NT2/D1 (cell line): ENCODE measurements at places on chromosomes 6 and 20.

GRCh38 chr6:166058064-166058739 is 109.4 kb downstream of the TBXT start:
- no peak for DNase-seq

GRCh38 chr20:62480318-62480717 is 4.5 kb upstream of the GATA5 start:
- no peak for DNase-seq

GRCh38 chr6:21235162-21235561 is 358.4 kb upstream of the SOX4 start:
- no peak for DNase-seq

DNA sequence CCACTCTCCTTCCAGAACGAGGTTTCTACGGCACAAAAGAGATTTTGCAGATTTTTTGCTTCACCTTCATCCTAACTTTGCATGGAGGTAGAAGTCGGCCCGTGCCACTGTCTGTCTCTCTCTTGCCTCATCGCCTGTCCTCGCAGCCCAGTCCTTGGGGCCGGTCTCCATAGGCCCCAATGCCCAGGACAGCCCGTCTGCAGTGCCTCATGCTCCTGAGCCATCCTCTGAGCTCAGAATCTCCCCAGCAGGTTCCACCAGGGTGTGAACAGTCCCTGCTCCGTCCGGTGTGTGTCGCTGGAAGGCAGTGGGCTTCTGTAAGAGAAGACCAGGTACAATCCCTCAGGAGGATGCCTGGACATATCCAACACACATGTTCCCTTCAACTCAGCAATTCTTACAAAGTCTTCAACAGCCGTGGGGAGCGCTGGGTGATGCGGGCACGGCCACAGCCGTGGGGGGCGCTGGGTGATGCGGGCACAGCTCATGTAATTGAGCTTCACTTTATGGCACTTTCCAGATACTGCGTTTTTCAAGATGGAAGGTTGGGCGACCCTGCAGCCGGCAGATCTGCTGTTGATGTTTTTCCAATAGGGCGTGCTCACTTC is 231.9 kb downstream of the DLL1 start:
- DNase-seq = no peak

DNA sequence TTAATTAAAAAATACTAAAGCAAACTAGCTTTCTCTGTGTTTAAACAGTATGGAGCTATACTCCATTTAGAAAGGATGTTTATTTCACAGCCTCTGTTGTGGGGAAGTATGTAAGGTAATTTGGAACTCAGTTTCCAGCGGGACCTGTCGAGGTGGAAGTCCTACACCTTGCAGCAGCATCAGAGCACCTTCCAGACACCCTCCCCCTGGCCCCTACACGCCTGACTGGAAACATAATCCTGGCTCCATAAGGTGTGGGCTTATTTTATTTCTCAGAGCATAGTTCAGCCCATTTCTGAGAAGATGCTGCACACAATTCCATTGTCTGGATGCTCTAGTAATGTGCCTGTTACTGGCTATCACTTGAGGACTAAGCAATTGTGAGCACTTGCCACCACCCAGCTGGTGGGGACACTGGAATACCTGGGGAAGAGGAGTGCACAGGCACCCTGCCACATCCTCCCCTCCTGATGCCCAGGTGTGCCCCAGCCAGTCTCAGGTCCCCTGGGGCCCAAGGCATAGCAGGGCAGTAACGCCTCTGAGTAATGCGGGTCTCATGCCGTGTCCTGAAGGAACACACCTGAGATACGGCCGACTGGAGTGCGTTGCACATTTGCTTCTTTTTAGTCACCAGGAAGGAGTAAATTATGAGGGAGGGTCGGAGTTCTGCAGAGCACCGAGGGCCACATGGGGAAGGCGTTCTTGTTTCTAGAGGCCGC is 556.5 kb downstream of the QKI start:
- no peak for DNase-seq
